NCI-H82 (cell line): ENCODE measurements at places on chromosomes 3 and 15.

- DNase-seq = no peak
These were observed 21.6 kb upstream of the VILL start for GRCh38 chr3:37968813-37969595.

GRCh38 chr3:123084738-123085237 lies 18.0 kb downstream of the PDIA5 start:
- DNase-seq = no peak

- no peak for DNase-seq
These were observed 1.2 kb downstream of the TMIE start for GRCh38 chr3:46702246-46703012.

GRCh38 chr3:133930341-133930933 lies 34.8 kb upstream of the RAB6B start:
- DNase-seq = peak; percentile 74

GRCh38 chr3:81003008-81003645 lies 758.3 kb downstream of the GBE1 start:
- DNase-seq = no peak

DNA sequence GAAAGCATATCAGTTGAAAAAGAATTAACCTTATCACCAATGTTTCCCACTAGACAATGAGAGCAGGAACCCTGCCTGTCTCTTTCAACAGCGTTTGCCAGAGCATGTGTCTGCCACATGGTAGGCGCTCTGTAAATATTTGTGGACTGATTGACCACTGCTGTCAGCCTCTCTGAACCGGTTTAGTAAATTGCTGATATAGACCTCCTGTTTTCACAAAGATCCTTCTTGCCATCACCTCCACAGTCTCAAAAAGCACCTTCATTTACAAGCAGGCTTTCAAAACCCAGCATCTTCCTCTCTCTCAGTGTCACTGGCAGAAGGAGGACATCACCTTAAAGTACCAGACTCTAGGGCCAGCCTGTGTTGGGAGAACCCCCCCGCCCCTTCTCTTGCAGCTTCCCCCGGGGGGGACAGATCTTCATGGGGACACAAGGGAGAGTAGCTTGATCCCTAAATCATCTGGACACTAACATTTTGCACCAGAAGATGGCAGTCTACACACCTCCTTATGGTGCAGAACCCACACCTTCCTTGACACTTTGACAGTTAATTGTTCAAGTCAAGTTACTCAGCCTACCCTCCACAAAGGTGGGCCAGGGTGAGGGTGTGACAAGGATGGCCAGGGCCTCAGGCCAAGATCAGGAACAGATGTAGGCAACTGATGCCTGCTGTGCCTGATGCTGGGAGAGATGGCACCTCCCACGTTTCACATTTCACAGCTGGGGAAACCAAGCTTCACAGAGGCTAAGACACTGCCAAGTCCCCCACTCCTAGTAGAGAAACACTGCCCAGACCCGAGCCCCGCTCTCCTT lies 37.8 kb upstream of the USP3 start:
- peak; percentile 89 for DNase-seq

DNA sequence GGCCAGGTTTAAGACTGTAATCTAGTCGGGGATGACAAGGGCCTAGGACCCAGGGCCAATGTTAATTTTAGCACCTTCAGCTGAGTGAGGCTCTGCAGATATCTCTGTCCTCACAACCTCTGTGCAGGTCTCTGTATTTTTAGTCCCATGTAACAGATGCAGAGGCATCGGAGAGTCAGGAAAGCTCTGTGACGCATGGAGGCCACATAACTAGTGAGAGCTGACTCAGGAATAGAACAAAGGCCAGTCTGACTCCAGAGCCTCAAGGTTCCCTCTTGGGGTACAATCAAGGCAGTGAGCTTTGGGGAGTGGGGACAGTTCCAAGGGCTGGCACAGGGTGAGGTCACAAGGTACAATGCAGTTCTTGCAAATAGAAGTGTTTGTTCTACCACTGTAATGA lies 31.0 kb downstream of the FSTL1 start:
- no peak for DNase-seq

GRCh38 chr3:12934431-12934830 lies 93.1 kb upstream of the RPL32 start:
- DNase-seq = no peak

GRCh38 chr15:99556011-99556410 lies 9.8 kb upstream of the MEF2A start:
- peak; percentile 48 for DNase-seq

DNA sequence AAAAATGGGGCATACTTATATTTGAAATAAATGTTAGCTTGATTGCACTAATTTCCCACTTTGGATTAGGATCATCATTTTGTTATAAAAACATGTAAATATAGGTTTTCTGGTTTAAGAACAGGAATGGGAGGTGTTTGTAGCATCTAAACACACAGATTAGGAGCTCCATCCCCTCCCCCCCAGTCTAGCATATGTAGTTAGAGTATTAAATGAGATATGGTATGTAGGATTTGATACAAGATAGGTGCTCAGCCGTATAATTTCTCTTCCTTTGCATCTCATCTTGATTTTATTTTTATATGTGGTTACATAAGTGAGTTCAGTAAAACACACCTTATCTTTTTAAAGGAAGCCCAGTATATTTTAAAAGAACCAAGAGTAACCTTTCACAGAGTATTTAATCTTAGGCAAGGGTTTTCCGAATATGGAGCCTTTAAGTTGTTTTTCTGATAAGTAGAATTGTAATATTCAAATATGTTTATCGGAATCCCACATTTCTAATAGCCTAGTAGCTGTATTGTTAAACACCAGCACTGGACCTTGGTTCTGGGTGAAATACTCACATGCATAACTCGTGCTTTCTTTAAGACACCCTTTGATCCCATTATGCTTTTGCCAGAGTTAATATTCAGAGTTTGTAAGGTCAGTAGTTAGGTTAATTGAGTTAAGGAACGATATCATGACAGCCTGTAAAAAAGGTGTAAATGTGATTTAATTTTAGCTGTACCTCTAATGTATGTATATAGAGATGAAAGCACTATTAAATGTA lies 2.3 kb downstream of the SLC25A36 start:
- DNase-seq = peak; percentile 70

- peak; percentile 6 for DNase-seq
These were observed 50.8 kb downstream of the GPR176 start for GRCh38 chr15:39869254-39869653.

- DNase-seq = peak; percentile 78
These were observed 600.5 kb downstream of the PYDC2 start for GRCh38 chr3:192061426-192061825.

DNA sequence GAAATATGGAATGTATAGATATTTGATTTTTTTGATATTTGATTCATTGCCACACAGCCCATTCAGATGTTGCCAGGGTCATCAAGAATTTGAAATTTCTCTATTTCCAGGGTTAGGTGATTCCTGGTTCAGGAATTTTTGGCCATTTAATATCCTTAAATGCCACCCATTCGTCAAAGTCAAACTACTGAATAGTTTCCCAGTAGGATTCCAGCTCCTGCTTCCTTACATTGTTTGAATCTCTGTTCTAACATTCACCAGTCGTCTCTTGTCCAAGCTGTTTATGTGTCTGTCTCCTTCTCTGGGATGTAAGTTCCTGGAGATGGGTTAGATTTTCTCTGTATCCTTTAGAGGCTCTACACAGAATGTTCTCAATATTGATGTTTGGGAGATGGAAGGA lies 124.9 kb upstream of the TLE3 start:
- DNase-seq = no peak

DNA sequence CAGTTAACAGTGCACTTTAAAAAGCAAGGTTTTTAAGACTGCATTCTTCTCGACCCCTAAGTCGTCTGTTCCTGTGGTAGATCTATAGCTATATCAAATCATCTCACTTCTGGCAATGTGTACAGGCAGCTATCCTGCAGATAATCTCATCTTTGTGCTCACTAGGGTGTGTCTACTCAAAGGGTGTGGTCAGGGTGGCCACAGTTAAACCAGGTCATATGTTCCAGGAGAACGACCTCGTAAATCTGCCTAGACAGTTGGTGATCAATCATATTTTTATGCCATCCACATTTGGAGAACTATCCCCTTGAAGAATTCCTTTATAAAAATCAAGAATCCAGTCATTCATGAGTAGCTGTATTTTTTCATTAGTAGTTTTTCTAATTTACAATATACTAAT lies 3.0 kb downstream of the VEPH1 start:
- DNase-seq = peak; percentile 26

- no peak for DNase-seq
These were observed 21.9 kb upstream of the P2RY13 start for GRCh38 chr3:151351219-151351618.

- peak; percentile 91 for DNase-seq
These were observed 59.6 kb downstream of the ABTB1 start for GRCh38 chr3:127732303-127732702.

DNA sequence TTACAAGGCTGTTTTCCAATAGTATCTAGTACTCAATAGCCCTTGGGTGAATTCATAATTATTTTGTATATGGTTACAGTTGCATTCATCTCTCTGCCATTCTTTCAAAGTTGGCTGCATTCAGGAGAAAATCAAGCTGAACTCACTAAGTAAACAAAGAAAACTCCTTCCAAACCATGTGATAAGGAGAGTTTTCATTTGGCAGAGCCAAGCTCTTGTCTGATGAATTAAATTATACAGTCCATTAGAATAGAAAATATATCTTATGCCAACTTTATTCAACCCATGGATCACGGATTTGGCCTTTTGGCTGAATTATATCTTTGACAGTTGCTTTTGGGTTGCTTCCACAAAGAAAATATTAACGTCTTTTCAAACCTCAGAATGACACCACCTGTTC lies 272.3 kb upstream of the ROBO1 start:
- no peak for DNase-seq

GRCh38 chr15:42921342-42921731 lies 759 bp upstream of the TTBK2 start:
- peak; percentile 59 for DNase-seq

DNA sequence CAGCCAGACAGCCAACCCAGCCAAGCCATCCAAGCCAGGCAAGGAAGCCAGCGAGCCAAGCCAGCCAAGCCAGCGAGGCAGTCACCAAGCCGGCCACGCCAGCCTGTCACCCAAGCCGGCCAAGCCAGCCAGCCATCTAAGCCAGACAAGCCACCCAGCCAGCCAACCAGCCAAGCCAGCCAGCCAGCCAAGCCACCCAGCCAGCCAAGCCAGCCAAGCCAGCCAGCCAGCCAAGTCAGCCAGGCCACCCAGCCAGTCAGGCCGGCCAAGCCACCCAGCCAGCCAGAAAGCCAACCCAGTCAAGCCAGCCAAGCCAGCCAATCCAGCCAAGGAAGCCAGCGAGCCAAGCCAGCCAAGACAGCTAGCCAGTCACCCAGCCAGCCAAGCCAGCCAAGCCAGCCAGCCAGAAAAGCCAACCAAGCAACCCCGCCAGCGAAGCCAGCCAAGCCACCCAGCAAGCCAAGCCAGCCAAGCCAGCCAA lies 201.2 kb downstream of the GOLGA6L6 start:
- DNase-seq = no peak

DNA sequence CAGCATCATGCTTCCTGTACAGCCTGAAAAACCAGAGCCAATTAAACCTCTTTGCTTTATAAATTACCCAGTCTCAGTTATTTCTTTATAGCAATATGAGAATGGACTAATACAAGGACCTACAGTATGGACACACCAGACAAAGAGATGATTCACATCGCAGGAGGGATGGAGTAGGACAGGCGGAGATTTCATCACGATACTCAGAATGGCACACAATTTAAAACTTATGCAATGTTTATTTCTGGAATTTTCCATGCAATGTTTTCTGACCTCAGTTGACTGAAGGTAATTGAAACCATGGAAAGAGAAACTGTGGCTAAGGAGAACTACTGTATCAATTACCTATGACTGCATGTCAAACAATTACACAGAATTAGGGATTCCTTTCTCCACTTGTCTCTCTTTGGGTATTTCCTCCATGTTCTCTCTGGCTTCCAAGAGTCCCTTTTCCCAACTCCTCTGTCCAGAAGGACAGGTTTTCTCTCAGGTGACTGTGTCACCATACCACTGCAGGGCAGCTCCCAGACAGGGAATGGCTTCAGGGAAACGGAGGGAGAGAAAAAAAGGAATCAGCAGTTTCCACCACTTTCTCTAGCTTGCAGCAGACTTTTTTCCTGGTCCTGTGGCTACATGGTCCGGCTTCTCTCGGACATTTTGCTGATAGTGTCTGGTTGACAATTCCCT lies 3.0 kb upstream of the ANO10 start:
- no peak for DNase-seq

DNA sequence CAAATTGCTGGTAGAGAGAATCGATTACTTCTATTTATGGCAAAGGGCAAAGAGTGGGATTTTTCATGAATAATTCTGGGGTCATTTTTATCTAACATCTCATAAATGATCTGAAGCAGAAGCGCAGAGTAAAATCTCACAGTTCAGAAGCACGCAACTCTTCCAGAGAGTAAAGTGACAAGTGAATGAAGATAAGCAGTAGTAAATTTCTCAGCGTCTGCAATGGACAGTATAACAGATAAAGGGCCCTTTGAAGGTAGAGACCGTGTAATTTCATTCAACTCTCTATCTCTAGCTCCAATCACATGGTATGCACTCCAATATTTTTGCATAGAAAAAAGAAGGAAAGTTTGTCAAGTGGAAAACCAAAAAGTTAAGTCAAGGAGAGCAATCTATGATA lies 521.1 kb upstream of the NECTIN3 start:
- no peak for DNase-seq

DNA sequence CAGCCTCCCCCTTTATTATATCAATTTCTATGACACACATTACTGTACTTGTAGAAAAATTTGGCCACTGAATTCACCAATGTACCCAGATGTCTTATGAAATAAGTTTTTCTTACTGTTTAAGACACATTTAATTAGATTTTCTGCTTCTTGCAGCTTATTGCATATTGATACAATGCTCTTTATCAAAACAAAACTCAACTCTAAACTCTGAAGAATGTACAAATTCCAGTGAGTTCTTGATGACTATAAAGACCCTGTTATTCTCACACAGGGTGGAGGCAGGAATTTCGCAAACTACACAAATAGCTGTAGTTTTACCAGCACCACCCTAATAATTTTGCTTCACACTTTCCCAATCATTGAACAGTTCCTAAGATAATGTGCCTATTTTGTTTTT lies 22.0 kb downstream of the CMTM6 start:
- no peak for DNase-seq

DNA sequence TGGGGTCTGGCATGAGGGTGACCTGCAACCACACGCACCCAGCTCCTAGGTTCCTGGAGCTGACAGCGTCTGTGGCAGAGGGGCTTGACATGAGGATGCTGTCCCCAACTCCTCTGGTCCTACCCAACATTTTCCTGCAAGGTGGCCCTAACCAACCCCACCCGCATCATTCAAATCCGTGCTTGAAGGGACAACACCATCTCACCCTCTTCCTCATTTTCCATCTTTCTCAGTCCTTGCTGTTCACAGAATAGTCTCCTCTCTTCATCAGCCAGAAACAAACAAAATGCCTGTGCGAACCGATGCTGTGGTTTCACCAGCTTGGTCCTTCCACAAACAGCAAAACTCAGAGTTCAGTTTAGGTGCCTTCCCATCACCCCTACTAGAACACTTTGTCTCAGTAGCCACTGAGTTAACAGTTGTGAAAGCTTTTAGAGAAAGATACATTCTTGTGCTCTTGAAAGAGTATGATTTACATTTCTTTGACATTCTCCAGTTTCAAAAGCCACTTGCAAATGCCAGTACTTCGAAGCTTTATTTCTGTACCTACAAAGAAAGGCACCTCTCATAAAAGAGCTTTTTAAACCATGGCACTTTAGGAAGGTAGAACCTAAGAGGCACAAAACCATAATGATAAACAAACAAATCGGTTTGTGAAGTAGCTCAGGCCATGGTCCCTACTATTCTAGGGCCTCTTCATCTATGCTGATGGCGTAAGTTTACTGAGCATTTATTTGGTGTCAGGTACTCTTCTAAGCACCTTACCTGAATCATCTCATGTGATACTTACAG lies 360.1 kb downstream of the SHQ1 start:
- DNase-seq = no peak
